ENCODE measurements at places on chromosomes 7 and 10.

- no peak for DNase-seq
Measured at GRCh38 chr7:92850516-92850915, 14.1 kb upstream of the CDK6 start.

DNA sequence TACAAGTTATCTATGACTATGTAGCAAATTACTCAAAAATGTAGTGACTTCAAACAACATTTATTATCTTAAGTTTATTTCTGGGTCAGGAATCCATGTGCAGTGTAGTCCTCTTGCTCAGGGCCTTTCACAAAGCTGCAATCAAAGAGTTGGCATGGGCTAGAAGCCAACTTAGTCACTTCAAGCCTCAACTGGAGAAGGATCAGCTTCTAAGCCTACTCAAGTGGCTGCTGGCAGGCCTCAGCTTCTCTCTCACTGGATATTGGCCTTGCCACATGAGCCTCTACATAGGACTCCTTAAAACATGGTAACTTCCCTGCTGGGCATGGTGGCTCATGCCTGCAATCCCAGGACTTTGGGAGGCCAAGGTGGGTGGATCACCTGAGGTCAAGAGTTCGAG lies 5.0 kb upstream of the NFE2L3 start:
- DNase-seq: no peak

DNA sequence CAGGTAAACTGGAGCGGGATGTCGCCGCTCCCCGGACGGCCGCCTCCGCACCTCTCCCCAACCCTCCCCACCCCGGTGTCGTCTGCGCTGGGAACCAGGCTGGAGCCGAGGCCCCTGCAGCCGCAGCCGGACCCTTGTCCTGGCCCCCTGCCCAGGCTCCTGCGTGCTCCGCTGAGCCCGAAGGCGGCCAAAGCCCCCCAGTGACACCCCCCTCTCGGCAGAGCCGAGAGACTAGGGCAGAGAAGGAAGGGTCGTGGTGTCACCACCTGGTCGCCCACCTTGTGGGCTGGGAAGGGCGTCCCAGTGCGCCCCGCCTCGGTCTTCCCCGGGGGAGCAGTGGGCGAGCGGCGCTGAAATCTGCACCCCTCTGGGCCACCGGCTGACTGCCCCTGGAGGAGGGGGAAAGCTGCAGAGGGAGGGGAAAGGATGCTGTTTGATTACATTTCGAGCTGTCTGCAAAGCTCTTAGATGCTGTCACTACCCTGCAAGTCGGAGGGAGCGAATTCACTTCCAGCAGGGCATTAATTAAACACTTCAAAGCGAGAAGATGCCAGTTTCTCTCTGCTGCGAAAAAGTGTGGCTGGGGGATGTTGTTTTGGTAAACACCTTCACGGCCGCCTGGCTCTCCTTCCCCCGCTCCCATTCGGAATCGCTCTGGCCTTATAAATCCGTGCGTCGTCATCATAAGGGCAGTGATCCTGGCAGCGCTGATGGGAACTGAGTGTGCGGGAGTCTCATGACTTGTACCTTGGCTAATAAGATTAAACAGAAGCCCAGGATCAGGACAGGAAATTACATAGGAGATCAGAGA lies 622 bp downstream of the DYNC1I1 start:
- DNase-seq: no peak

- DNase-seq: no peak
Measured at GRCh38 chr10:97771055-97771891, 526 bp downstream of the SFRP5 start.

- no peak for DNase-seq
Measured at GRCh38 chr7:47636433-47637175, 54.7 kb upstream of the TNS3 start.

- DNase-seq: no peak
Measured at GRCh38 chr7:71868797-71869196, 543.3 kb downstream of the CALN1 start.

- no peak for DNase-seq
Measured at GRCh38 chr7:1269336-1269890, 36.7 kb downstream of the UNCX start.

DNA sequence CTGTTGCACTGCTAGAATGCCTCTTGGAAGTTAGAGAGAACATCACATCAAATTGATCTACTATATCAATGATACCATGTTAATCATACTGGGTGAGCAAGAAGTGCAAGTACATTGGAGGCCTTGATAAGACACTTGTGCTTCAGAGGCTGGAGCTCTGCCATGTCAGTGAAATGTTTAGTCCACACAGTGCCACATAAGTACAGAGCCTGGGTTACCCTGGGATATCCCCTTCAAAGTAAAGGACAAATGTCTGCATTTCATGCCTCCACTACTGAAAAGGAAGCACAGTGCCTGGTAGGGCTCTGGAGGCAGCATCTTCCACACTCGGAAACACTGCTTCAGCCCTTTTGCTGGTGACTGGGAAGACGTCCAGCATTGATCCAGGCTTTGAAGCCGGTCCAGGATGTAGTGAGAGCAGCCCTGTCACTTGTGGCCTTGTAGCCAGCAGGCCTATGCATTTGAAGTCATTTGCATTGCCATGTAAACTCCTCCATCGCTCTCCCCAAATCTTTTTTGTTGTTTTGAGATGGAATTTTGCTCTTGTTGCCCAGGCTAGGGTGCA lies 15.7 kb upstream of the STN1 start:
- no peak for DNase-seq

DNA sequence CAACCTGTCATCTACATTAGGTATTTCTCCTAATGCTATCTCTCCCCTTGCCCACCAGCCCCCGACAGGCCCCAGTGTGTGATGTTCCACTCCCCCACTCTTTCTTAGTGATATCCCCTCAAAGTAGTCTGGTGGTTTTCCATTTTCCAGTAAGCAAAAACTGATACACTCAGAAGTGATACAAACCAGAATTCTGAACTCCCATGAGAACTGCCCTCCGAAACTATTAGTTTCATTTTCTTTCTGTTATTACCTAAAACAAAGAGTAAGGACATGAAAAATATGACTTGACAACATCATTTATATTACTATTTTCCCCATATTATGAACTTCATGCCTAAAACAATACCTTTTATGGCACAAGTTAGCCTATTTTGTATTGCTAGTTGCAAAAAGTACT lies 175.0 kb downstream of the OTUD1 start:
- no peak for DNase-seq

- DNase-seq: no peak
Measured at GRCh38 chr10:86365346-86366032, 1.1 kb downstream of the GRID1 start.

GRCh38 chr7:71860572-71860971 lies 551.6 kb downstream of the CALN1 start:
- no peak for DNase-seq
